ENCODE measurements at places on chromosomes 16 and 17.

- DNase-seq, result peak; percentile 67
These were observed 4.0 kb downstream of the NOG start for GRCh38 chr17:56597495-56597990.

DNA sequence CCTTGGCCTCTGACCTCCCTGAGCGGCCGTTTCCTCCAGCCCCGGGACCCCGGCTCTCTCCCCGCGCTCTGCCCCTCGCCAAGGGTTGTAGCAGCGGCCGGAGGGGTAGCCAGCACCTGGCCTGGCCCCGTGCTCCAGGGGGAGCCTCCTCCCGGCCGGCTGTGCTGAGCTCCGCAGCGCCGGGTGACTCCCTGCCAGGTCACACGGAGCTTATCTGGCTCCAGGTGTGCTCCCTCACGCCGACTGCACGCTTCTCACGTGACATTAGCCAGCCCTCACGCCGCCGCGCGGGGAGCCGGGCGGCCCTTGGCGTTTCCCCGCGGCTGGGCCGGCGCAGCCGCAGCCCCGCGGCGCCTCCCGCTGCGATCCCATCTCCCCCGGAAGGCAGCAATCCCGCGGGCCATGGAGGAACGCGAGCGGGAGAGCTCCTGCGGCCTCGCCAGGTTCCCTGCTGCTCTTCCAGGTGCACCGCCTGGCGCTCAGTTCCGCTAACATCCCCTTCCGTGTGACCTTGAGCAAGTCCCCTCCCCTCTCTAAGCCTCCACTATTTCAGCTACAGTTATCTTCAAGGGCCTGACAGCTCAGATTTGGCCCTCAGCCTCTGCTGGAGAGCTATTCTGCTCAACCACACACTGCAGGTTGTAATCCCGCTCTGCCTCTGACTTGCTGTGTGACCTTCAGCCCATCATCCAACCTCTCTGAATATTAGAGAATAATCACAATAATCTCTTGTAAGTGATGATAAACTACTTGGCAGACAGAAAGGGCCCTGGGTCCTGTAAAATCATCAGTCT, 3.4 kb downstream of the MYO18A start:
- DNase-seq, result peak; percentile 50

DNA sequence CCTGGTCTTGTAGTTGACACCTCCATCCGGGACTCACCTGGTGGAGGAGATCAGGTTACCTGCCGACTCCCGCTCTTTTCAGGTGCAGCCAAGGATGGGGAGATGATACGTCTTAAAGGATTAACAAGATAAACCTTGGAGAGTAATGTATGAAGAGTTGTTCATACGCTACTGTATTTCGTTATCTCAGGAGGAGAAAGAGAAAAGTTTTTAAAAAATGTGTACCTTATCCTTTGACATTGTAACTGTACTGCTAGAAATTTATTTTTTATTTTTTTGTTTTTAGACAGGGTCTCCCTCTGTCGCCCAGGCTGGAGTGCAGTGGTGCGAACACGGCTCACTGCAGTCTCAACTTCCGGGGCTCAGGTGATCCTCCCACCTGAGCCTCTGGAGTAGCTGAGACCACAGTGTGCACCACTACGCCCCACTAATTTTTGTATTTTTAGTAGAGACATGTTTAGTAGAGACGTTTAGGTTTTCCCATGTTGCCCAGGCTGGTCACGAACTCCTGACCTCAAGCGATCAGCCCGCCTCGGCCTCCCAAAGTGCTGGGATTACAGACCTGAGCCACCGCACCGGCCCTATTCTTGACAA, 764 bp upstream of the SMURF2 start:
- DNase-seq, result no peak

DNA sequence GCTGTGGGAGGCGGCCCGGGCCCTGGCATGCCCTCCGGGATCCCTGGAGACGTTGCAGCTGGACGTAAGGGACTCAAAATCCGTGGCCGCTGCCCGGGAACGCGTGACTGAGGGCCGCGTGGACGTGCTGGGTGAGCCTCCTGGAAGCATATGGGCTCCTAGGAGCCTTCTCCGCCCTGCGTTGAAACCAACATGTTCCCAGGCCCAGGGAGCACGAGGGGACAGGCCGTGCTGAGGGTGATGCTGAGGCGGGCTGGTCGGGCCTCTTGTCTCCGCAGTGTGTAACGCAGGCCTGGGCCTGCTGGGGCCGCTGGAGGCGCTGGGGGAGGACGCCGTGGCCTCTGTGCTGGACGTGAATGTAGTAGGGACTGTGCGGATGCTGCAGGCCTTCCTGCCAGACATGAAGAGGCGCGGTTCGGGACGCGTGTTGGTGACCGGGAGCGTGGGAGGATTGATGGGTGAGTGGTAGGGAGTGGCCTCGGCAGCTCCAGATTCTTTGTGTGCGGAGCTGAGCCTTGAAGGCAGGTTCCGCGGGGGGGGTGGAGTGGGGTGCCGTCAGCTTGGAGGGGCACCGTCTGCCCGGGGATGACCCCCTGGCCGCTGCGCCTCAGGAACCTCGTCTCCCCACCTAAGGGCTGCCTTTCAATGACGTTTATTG, 567 bp downstream of the HSD17B1 start:
- no peak for DNase-seq

DNA sequence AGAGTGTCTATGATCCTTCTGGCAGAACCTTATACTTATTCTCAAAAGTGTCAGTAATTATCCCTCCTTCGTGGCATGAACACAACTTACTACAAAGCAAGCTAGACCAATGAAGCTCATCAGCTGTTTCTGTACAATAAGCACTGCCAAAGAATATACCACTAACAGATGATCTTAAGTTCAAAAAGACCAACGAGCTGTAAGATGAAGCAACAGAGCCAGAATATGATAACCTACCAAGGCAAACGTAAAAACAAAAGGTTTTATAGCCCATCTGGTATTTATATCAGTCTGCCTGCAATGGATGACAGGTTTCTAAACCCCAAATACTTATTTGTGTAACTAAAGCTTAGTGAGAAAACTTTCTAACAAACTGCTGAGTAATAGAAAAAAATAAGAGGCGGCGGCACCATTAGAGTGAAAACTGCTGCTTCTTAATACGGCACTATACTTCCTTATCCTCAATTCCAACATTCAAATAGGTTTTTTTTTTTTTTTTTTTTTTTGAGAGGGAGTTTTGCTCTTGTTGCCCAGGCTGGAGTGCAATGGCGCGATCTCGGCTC, 22.1 kb downstream of the NME2 start:
- no peak for DNase-seq

Measured in ACHN (cell line).